ENCODE measurements at places on chromosomes 7 and 10.

GRCh38 chr7:91411060-91411459 lies 146.8 kb downstream of the FZD1 start:
- DNase-seq: no peak

DNA sequence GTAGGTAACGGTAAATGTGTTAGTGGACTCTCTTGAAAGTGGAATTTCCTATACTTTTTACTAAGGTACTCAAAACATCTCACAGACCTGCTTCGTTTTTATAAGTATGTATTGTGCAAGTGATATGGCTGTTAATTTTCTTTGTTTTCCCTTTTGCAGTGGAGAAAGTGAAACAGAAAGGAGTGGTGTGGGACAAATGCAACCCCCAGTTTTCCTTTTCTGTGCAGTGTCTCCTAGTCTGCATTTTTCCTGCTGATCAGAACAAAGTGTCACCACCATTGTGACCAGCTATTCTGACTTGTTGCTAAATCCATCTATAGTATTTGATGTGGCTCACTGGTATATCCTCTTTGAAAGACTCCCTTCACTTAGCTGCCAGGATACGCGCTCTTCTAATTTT lies 410.0 kb downstream of the EXOC4 start:
- no peak for DNase-seq

DNA sequence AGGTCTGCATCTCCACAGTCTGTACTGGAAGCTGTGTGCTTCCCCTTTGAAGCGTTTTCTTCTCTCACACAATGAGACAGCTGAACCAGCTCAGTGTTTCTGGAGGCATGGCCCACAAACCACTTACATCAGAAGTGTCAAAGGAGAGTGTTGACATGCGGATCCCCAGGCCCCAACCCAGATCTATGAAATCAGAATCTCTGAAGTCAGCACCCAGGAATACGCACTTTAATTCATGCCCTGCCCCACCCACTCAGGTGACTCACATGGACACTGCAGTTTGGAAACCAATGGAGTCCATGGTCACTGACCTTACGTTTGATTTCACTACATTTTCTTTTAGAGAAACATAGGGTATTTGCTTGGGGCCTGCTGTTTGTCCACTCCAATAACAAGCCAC lies 19.0 kb downstream of the TLL2 start:
- no peak for DNase-seq

GRCh38 chr10:99303899-99304861 lies 25.0 kb upstream of the CNNM1 start:
- no peak for DNase-seq

DNA sequence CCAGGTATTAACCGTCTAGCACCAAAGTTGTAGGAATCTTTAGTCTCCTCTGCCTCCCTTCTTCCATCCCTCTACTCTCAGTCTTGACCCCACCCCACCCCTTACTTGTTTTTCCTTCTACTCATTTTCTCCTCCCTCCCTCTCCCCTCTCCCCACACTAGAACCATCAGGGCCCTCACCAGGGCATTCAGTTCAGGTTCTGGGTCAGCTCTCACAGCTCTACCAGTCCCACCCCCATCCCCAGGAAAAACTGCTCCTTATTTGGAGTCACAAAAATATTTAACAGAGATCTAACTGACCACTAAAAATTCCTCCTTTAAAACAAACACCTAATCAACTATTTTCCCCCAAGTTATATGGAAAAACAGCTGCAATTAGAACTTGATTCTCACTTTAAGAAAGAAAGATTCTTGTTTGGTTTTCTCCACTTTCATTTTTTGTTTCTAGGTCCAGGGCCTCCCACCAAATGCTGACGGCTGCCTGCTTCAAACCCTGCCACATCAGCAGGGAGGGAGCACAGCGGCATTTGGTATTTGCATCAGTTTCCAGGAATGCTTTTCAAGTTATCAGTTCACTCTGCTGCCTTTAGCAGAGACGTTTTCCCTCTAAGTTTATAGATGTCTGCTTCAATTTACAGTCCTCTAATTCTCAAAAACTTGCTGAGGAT lies 2.8 kb upstream of the COL1A2 start:
- no peak for DNase-seq

DNA sequence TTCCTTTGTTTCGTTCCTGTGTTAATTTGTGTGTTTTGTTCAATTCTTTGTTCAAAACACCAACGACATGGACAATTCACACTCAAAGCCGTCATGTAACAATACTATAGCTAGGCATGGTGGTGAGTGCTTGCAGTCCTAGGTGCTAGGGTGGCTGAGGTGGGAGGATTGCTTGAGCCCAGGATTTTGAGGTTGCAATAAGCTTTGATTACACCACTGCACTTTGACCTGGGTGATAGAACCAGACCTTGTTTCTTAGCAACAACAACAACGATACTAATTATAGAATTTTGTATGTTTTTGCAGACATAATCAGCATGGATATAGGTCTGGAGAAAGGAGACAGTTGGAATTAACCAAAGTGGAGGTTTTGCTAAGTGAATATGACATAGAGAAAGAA lies 936.2 kb downstream of the PCDH15 start:
- DNase-seq: no peak

- peak; percentile 83 for DNase-seq
Observed at GRCh38 chr7:92904244-92905131, 68.1 kb upstream of the CDK6 start.

DNA sequence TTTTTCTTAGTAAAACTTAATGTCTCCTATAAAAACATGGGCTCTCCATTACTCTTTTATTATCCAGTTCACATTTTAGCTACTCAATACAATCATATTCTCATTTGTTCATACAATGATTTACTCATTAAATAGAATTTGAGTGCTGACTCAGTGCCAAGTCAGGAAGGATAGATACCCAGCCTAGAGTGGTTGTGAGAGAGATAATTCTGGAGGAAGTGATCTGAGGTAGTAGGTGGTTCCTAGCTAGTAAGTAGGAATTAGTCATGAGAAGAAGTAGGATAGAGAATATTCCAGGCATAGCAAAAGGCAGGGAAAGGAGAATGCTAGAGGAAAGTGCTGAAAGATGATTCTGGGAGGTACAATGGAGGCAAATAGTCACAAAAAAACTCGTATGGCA lies 133.5 kb upstream of the MBL2 start:
- no peak for DNase-seq

DNA sequence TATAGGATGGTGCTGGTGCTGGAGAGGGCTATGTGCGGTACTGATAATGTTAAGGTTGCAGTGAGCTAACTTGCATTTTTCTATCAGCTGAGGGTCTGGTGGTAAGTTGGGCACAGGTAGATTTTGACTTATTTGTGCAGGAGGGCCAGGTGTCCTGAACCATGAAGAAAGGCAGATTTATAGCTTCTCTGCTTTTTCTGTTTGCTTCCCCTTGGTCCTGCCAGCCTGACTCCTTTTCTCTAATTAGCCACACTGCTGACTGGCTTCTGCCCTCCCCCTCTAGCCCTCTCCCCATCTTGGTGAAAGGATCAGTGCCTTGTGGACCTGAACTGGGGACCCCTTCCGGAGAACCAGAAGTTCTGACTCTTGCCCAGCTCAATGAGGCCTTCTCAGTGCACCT lies 40.8 kb upstream of the STEAP4 start:
- DNase-seq: no peak

DNA sequence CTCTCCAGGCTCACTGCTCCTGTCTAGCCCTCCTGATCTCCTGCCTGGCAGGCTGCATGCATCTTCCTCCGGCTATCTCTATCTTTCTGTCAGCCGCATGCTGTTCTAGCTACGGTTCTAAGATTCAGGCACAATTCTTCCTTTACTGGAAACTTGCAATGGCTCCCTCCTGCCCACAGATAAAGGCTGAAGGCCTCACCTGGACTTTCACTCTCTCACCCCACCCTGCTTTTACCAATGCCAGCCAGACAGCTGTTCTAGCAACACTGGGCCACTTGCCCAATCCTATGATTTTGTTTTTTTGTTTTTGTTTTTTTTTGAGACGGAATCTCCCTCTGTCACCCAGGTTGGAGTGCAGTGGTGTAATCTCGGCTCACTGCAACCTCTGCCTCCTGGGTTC lies 38.3 kb downstream of the BEND7 start:
- DNase-seq: no peak

GRCh38 chr7:150567169-150567568 lies at the start of gene GIMAP4:
GIMAP4 (plus strand) TSS chr7:150567390; CDS start chr7:150569902, 2,512 bp downstream.
- DNase-seq: no peak

DNA sequence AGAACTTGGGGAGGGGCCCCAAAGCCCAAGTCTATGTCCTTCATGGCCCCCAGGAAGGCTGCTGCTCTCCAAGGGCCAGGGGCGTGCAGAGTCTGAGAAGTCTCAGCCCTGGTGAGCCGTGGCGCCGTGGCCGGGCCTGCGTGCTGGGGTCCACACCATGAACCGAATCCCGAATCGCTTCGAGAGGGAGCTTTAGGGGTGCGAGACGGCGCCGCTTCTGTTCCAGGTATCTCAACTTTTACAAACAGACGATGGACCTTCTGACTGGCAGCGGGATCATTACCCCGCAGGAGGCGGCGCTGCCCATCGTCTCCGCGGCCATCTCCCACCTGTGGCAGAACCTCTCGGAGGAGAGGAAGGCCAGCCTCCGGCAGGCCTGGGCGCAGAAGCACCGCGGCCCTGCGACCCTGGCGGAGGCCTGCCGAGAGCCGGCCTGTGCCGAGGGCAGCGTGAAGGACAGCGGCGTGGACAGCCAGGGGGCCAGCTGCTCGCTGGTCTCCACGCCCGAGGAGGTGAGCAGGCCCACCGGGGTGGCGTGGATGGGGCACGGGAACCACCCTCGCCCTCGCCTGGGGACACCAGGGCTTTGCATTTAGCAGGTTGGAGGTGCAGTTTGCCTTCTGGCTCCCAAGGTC lies 12.7 kb downstream of the STRA8 start:
- DNase-seq: no peak

DNA sequence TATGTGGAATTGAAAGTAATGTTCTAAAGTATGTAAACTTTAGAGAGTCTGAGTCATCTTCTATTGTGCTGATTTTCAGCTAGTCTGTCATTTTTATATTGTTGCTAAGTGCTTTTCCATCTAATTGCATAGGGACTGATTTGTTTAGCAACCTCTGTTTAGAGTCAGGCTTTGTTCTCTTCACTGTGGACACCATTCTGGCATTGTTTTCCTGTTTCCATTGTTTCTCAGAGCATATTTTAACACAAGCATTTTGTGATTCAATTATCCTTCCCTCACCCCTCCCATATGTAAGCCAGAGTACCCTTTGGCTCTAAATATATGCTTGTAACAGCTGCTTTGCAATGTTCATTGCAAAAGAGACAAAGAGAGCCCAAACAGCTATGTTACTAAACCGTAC lies 748.4 kb upstream of the PHF14 start:
- DNase-seq: no peak

DNA sequence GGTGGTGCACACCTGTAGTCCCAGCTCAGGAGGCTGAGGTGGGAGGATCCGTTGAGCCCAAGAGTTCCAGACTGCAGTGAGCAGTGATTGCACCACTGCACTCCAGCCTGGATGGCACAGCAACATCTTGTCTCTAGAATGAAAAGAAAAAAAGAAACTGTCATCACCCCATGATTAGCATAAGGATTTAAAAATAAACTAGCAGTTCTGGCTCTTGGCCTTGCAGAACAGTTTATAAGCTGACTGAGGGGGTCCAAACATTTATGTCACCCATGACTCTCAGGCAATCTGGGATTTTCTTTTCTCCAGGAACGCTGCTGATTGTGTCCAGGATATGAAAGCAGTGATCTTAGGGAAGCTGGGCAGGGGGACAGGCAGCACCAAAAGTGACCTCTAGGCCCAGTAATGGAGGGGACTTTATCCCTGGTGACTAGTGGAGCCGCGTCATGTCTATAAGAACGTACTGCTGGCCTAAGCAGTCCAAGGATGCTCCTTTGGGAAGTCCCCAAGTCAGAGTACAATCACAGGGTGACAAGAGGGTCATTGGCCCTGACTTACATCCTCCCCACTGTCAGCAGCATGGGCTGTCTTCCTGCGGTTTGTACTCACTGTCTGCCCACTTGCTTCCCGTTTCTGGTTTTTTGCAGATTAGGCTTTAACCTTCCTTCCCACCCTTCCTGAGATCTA lies 177.4 kb downstream of the ARHGAP12 start:
- DNase-seq: no peak

DNA sequence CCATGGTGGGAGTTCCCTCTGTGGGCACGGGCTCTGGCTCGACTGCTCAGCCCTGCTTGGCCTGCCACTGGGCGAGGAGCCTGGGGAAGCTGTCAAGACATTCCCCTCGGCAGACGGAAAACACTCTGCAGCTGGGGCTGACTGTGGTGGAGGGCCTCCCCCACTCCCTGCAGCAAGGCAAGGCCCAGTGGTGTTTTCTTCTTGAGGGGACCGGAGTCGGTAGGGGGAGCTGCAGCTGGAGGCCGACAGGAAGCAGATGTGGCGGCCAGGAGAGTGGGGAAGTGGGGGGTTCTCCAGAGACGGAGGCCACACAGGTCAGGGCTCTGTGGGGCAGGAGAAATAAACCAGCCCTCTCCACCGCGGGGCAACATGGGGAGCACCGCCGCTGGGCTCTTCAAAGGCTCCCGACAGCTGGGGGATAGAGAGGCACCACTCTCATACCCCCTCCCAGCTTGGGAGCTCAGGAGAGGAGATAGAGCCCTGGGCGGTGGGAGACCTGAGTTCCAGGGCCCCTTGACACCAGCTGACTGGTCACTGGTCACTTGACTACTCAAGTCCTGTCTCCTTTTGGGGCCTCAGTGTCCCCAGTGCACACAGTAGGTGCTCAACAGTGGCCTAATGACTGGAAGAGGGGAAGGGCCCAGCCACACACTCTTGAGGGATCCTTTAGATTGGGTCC lies 43.4 kb downstream of the PPIF start:
- no peak for DNase-seq

GRCh38 chr7:31856337-31856736 lies 169.3 kb downstream of the PPP1R17 start:
- DNase-seq: no peak

GRCh38 chr10:44845361-44846175 lies 65.6 kb upstream of the TMEM72 start:
- no peak for DNase-seq

- DNase-seq: no peak
Observed at GRCh38 chr7:85081392-85081791, 105.5 kb downstream of the SEMA3D start.

DNA sequence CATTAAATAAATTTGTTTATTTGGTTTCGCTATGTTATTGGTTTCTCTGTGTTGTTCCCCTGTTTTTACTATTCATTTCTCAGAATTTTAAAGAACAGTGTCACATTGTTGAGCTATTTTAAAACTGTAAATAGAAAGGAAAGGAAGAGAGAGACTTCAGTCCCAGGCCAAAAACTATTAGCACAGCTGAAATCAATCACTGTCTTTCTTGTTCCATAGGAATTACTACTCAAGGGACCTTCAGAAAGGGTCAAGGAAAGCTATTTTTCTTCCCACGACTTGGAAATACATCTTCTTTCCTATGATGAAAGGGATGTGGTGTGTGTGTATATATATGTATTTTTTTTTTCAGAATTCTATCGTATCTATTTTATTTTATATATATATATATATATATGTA lies 29.0 kb upstream of the GNAT3 start:
- DNase-seq: no peak

DNA sequence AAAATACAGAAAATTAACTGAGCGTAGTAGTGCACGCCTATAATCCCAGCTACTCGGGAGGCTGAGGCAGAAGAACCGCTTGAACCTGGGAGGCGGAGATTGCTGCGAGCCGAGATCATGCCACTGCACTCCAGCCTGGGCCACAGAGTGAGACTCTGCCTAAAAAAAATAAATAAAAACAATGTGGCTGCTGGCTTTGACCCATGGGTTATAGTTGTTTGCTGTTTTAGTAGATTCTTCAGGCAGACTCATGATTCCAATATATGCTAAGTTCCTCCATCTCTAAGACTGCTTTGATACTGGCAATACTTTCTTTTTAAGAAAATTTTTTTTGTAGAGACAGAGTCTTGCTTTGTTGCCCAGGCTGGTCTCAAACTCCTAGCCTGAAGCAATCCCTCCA lies 8.4 kb downstream of the OLAH start:
- no peak for DNase-seq

All from stimulated activated CD4-positive, alpha-beta T cell treated with anti-CD3 and anti-CD28 coated beads, TNF-alpha, amount 100 ng/mL, for 24 hours (primary cell).